ENCODE measurements at places on chromosomes 1 and 21.

GRCh38 chr1:89942825-89943658 is 51.9 kb upstream of the ZNF326 start:
- DNase-seq = no peak

GRCh38 chr1:5272325-5272724 is 617.9 kb downstream of the AJAP1 start:
- DNase-seq = no peak

- no peak for DNase-seq
Observed at GRCh38 chr1:41240781-41241353, 1.2 kb downstream of the SCMH1 start.

GRCh38 chr1:67465375-67465774 is 35.2 kb upstream of the SERBP1 start:
- DNase-seq = no peak

DNA sequence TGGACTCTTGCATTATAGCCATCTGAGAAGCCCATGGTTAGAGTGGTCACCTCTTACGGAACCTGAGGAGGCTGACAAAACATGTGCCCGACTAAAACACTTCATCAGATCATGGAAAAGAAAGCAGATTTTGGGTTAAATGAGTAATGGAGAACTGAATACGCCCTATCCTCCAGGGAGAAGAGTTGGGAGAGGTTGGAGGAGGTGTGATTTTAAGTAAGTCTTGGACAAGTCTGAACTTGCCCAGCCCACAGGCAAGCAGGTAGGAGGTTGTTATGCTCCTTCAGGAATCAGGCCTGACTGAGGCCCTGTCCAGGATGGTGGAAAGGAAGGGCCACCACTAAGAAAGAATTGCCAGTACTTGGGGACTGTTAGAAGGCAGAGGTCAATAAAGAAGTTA is 255.8 kb downstream of the TGFB2 start:
- no peak for DNase-seq

- peak; percentile 25 for DNase-seq
Observed at GRCh38 chr1:52239708-52240001, 97.8 kb downstream of the ZFYVE9 start.

DNA sequence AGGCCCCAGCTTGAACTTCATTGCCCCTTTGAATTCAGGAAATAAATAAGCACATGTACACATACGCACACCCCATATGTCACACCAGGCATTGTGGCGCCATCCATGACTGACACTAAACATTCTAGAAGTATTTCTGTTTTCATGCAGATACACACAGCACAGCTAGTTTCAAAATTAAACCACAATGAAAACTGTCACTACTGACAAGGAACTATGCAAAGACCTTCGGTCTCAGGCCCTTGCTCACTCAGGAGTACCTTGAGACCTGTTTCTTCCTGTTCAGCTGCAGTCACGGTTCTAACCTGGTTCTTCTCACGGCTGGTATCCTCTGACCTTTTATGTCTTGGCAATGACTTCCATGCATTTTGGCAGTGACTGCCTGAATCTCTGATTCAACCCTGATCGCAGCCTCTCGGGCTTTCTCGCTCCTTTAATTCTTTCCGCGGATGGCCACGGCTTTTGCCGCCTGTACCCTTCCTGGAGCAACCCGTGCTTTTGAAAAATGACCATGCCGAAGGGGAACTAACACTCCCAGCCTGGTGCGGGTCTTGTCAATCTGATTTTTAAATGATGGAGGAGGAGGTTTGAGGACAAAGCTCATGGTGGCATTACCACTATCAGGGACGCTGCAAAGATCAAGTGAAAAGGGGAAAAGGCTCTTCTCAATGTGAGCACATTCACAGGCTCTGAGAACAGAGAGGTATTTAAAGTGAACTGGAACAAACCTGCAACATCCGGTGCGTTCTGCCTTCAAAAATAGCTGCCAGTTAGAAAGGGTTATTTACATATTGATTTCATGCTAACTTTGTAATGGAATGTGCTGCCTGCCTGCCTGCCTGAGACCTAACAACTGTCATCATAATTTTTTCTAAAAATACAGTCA is 384.6 kb downstream of the RRAGC start:
- no peak for DNase-seq

DNA sequence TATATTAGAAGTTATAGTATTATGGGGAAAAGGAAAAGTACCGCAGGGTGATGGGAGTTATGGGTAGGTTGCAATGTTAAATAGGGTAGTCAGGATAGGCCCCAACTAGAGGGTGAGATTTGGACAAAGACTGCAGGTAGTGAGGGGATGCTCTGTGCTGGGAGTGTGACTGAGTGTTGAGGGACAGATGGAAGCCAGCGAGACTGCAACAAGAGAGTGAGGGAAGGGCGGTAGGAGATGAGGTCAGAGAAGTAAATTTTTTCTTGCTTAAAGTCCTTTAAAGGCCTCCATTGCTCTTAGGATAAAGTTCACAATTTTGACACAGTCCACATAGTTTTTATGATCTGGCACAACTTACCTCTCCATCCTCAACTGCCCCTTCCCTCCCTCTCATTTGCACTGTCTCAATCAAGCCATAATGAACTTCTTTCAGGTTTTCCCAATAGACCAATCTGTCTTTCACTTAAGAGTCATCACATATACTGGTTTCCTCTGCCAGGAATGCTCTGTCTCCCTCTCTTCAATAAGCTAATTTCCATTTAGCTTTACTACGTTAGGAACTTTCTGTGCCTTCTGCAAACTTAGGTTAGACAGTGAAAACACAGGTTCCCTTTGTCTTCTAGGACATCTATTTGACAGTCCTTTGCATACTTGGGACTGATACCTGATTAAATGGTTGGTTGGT is 237.7 kb upstream of the CACYBP start:
- DNase-seq = no peak

GRCh38 chr1:210584439-210585113 is 255.9 kb downstream of the HHAT start:
- peak; percentile 79 for DNase-seq

DNA sequence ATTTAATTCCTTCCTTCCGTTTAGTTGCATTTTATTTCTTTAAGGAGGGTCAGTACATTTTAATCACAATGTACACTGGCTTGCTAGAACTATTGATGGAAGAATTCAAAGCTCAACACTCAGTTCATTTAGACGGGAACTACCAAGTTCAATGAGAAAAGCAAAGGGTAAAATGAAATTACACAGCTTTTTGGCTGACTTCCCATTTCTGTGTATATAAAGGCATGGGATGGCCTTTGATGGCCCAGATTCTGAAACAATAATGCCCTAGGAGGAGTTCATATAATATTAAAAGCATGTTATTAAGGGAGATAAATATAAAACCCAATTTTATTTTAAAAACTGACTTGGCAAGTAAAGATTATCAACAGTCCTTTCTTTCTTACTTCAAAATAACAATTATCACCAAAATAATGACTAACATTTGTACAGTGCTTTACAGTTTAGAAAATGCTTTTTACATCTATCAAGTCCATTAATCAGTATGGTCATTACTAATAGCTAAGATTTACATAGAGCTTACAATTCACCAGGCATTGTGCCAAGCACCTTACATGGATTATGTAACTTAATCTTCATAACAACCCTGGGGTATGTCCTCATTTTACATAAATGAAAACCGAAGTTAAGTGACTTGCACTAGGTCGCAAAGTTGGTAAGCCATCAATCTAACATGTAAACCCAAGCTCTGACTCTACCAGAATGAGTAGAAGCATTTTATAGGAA is 402.4 kb downstream of the OMA1 start:
- DNase-seq = no peak

- DNase-seq = no peak
Observed at GRCh38 chr1:182485861-182486260, 35.9 kb downstream of the RGSL1 start.

- DNase-seq = peak; percentile 27
Observed at GRCh38 chr1:203278885-203279406, 26.4 kb upstream of the BTG2 start.

DNA sequence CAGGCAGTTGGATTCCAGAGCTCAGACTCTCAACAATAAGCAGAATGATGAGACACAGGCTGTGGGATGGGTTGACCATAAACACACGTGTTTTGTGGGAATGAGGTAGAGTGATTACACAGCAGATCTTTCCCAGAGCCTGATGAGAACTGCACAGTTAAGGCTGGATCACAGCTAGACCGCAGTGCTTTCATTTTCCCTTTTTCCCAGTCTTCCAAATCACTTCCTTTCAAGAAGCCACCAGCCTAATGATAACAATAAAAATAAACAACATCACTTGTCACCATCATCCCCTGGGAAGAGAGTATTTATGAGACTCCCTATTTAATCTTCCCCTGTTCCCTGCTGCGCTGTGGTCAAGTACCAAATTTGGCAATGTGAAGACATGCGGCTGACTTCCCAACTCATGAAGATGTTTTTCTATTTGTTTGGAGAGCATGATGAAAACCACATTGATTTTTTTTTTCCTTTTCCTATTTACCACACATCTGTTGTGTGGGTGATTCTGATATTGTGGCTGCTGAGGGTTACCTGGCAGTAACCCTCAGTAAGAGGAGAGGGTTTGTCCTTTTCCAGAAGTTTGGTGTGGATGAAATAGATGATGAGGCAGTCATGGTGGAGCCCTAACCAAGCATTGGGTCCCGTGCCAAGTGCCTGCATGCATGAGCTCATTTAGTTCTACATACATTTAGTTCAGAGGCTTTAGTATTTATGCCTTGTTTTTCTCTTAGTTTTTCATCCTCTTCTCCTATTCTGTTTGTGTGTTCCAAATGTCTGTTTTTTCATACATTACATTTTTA is 248.9 kb upstream of the HOOK1 start:
- DNase-seq = peak; percentile 76

DNA sequence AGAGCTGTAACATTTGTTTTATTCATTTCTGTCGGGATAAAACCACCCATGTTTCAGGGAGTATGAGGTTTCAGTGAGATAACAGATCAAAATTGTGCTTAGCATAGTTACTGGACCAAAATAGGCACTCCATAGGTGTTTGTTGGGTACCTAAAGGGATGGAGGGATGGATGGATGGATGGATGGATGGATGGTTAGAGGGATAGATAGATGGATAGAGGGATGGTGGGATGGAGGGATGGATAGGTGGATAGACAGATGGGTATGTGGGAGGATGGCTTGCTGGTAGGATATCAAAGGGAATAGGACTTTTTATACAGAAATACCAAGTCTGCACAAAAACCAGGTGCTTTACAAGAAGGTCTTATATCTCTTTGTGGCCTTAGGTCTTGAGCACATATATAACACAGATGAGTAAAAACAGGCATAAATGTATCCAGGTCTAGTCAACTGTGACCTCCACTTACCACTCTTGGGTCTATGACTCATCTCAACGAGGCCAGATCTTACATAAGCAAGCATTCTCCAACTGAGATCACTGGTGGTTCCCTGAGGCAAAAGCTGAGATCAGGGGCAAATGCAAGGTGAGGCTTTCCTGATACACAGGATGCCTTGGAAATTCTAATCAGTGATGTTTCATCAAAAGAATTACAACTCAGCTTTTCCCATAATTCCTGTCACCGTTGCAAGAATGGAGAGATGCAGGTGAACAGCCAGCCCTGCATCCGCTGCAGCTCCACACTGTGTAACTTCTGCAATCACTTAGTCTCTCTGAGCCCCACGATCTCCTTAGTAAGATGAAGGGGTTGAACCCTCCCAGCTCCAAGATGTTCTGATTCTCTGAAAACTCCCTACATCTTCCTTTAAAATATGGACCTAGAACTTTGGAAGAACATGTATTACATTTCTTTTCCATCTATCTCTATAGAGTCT is 32.0 kb downstream of the PTAFR start:
- peak; percentile 20 for DNase-seq

DNA sequence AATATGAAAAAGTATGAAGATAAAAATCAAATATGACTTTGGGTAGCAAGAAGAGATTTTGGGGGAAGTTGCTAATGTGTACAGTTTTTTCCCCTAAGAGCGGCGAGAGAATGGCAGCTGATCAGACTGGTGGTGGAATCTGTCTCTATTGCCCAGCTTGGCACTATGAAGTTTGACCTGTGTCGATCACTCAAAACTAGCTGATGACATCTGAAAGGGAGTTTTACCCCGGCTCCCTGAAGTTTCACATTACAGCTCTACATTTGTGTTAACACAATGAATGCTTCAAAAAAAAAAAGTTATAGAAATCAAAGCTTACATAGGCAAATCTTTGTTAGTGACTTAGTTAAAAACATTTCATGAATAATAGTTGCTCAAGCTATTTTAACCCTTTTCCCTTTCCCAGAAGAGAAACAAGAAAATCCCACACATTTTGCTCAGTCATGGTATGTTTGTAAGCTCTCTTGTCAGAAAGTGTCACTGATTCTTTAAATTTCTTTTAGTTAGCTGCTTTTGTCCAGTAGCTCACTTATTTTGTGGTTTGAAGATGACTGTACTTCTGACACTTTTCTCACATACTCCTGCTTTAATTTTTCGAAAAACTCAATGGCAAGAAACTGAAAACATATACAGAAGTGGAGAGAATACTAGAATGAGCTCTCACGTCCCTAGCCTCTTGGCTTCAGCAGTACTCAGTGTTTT is 41.3 kb downstream of the DYRK1A start:
- peak; percentile 63 for DNase-seq

- DNase-seq = no peak
Observed at GRCh38 chr1:59137276-59137615, 159.6 kb upstream of the FGGY start.

- no peak for DNase-seq
Observed at GRCh38 chr1:108600504-108600903, 40.6 kb downstream of the EEIG2 start.

- peak; percentile 69 for DNase-seq
Observed at GRCh38 chr21:35737899-35738346, 322.4 kb downstream of the SETD4 start.

DNA sequence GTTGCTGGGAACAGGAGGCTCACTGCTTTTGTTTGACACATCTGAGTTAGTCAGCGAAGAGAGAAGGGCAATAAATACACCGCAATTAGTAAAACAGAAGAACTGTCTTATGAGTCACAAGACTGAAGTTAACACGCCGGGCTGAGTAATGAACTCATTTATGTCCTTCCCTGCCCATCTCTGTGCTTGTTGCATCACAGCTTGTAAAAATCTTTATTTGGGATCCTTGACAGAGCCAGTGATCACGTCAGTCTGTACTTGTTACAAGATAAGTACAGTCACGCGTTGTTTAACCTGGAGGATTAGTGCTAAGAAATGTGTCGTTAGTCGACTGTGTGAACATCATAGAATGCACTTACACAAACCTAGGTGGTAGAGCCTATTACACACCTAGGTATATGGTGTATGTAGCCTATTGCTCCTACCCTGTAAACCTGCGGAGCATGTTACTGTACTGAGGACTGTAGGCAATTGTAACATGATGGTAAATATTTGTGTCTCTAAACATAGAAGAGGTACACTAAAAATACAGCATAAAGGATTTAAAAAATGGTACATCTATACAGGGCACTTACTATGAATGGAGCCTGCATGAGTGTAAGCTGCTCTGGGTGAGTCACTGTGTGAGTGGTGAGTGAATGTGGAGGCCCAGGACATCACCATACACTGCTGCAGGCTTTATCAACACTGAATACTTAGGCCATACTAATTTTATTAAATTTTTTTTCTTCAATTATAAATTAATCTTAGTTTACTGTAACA is 272.2 kb downstream of the TNR start:
- DNase-seq = peak; percentile 43

- no peak for DNase-seq
Observed at GRCh38 chr21:21952566-21952965, 954.4 kb downstream of the NCAM2 start.
